Activated CD4-positive, alpha-beta T cell treated with anti-CD3 and anti-CD28 coated beads, Interleukin-2, amount 10 ng/mL, durations not matched to agents 24 days and 14 days (primary cell): ENCODE measurements at places on chromosomes 6 and 20. TPM values are rescaled to one million over a fixed set of nuclear protein-coding genes. Genes with fewer than 3 reads are reported as not detected.

Gene BPIFB4
- not detected in 2 replicates for total RNA-seq

Gene TUBB2B
- total RNA-seq: 0.12 TPM in 1 of 2 replicates, not detected in the other

DNA sequence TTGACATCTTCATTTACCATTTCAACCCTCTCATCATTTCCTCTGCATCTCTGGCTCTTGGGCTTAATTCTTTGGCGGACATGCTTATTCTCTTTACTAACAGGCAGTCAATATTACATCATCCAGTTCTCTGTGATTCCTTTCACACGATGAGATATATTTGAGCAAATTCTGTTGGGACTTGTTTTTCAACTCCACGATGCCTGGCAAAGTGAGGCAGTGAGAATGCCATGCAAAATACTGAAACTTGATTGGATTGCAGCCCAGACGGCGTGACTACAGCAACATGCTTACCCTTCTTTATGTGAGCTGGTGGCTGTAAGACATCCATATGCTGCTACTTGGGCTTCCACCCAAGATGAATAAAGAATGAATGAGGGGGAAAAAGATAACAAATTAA is 101.7 kb upstream of the SPACA1 start:
- no peak for DNase-seq

GRCh38 chr6:108565091-108565766 is 4.5 kb downstream of the FOXO3 start:
- DNase-seq: peak; percentile 64

DNA sequence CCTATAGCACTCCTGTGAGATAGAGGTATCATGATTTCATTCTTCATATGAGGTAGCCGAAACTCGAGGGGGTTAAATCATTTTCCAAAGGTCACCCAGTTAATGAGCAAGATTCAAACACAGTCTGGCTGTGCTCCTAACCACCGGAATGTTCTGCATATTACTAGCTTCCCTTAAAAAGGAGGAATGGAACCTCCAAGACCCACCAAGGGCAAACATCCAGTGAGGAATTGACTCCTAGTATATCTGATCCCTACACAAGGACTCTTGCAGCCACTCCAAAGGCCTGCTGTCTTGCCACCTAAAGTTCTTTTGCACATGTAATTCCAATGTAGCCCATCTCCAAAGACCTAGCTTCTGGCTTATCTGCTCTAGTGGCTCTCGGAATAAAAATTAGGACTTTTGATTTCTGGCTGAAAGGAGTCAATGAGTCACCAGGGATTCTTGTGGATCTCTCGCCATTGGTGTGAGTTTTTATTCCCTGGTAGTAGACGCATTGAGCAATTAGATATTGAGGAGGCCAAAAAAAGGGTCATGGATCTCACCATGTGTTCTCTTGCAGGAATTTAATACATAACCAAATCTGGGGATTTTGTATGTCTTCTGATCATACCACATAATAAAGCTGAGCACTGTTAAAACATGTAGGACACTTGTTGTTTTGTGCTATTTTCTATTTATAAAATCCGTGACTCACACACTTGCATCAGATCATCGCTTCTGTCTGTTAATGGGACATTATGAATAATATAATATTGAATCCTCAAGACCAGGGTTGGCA is 9.1 kb downstream of the BCAS1 start:
- no peak for DNase-seq

- DNase-seq: no peak
These were observed 773 bp downstream of the SMAP1 start for GRCh38 chr6:70668499-70668812.
